ENCODE measurements at places on chromosomes 2 and 18. TPM values are rescaled to one million over a fixed set of nuclear protein-coding genes. Genes with fewer than 3 reads are reported as not detected.
A peak's percentile ranks its signal among the peaks of the same experiment; 100 is the strongest.

DNA sequence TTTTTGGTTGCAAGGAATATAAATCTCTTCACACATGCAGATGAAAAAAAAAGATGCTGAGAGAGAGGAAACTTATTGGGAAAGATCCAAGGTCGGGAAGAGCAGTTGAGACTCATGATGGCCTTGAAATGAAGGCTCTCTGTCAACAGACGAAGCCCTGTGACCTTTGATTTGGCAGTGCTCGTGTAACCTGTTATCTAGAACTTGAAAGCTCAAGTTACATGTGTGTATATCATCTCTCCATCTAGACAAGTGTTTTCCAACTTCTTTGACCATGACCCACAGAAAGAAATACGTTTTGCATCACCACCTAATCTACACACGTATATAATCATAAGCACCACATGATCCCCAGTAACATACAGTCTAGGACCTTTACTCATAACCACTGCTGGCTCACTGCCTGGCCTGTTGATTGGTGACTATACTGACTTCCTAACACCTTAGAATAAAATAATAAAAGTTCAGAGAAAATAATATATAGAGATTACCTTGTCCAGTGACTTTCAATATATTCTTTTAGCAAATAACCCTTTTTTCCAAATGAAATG lies 319.0 kb upstream of the PKDCC start:
- no peak for DNase-seq

GRCh38 chr2:1233281-1233680 lies 180.0 kb upstream of the TPO start:
- no peak for DNase-seq

DNA sequence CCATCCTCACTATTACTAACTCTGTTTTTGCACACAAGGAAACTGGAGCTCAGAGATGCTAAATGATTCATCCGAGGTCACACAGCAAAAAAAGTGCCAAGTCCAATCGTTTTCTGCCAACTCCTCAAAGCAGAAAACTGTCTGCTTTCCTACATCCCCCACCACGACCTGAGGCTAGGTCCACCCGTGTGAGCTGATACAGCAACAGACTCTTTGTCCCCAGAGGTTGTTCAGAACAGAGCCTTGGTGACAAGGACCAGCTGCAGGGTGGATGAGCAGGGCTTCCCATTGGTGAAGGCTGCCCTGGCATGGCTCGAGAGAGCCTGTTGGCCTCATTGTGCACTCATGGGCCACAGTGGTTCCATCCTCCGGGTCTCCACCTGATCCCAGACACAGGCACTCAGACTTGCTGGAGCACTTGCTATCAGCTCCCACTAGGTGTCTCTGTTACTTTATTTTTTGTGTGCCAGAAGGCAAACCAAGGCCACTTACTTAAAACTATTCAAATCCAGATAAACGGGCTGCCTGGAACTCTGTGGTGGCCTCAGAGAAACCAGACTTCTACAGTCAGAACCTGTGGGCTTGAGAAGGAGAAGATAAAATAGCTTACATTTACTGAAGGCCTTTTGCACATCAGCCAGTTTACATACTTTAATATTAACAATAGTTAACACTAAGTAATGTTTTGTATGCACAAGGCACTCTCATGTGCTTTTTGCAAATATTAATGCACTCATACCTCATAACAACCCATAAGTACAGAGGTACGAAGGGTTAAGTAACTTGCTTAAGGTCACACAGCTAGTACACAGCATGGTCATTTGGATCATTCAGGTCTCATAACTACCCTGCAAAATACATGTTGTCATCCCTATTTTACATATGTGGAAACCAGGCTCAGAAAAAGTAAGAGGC lies 62.9 kb upstream of the CTIF start:
- peak; percentile 44 for DNase-seq

- no peak for DNase-seq
These were observed 540 bp upstream of the RAB10 start for GRCh38 chr2:26033270-26033817.

- no peak for DNase-seq
These were observed 694.6 kb upstream of the ACVR2A start for GRCh38 chr2:147150241-147150635.

- DNase-seq, result no peak
These were observed 21.3 kb upstream of the TMEM131 start for GRCh38 chr2:98016908-98017670.

GRCh38 chr2:145750612-145751011 lies 1230.7 kb upstream of the ZEB2 start:
- no peak for DNase-seq

GRCh38 chr18:53796040-53796729 lies 428.3 kb downstream of the MBD2 start:
- no peak for DNase-seq

- DNase-seq, result no peak
These were observed 1327.1 kb upstream of the ZEB2 start for GRCh38 chr2:145846982-145847381.

DNA sequence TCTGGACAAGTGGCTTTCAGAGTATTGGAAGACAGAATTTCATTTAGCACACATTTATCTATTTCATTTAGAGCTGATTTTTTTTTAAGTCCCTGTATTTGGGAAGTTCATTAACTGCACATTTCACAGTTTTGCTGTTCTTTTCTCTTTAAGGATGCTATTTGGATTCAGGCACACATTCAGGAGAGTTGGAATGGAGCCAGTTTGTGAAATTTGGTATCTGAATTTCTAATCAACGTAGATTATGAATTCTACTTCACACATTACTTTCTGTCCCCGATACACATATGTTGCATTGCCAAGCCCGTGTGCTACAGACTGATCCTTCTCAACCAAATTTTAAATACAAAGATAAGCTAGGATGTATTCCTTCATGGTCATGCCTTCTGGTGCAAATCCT lies 503.9 kb downstream of the IRS1 start:
- no peak for DNase-seq

POMC gene
- 8.5 TPM for total RNA-seq

IRS1 gene
- total RNA-seq, result 12.4 TPM

HYCC2 gene
- 8.8 TPM for total RNA-seq

RBM44 gene
- 1.0 TPM for total RNA-seq
